ENCODE measurements at places on chromosomes 13 and 19.

GRCh38 chr19:46025835-46026234, 3.0 kb upstream of the PGLYRP1 start:
- no peak for DNase-seq

DNA sequence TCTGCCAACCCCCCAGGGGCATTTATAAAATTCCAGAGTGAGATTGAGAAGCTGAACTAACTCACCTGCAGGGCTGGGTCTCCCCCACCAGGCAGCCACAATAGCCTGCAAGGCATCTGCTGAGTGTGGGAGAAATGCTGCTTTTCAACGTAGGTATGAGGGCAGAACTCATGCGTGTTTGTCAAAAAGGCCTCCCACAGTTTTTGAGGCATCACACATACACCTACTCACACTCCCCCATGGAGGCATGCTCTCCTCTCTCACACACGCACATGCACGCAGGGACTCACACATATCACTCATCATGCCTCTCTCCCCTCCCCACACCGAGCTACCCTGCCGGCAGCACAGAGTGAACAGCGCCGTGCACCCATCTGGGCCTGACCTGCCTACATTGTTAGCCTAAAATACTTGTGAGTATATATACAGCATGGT, 390.5 kb downstream of the FGF9 start:
- DNase-seq, result no peak

DNA sequence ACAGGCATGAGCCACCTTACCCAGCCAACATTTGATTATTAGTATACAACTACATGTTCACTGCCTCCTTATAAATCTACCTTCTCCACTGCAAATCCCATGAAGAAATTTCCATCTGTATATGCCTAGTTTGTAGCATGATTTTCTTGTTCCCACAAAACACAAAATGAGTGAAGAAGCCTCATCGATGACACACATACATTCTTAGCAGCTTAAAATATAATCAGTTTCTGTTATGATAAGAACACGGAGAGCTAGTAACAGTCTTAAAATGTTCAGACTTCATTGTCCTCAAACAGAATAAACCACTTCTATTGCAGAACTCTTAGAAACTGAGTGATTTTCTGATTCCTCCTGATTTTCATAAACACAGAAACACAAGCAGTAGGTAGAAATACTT, 740.5 kb downstream of the PCDH9 start:
- no peak for DNase-seq

DNA sequence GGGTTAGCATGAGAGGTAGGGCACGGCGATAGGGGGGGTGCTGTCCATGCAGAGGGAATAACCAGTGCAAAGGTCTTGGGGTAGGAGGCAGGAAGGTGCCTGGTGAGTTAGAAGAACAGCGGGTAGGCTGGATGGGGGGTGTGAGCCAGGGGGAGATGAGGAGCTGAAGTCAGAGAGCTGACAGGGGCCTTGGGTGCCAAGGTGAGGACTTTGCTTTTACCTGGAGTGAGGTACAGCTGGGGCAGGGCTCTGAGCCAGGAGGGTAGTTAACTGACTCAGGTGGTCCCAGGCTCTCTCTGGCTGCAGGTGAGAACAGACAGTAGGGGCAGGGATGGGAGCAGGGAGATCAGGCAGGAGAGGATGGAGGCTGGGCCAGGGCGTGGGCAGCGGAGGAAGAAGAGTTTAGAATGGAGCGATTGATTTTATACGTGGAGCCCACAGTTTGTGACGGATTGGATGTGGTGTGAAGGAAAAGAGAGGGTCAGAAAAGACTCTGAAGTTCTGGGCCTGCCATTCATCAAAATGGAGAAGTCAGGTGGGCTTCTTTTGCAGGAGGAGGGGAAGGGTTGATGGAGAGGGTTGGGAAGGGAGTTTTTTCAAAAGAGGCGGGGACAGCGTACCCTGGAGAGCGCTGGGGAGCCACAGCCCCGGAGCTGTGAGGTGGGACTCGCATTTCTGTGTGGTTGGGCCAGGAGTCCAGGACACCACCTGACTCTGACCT, 1.2 kb upstream of the GRAMD1A start:
- DNase-seq, result no peak

GRCh38 chr19:51687791-51688670, 5.1 kb upstream of the SPACA6 start:
- DNase-seq, result peak; percentile 53

DNA sequence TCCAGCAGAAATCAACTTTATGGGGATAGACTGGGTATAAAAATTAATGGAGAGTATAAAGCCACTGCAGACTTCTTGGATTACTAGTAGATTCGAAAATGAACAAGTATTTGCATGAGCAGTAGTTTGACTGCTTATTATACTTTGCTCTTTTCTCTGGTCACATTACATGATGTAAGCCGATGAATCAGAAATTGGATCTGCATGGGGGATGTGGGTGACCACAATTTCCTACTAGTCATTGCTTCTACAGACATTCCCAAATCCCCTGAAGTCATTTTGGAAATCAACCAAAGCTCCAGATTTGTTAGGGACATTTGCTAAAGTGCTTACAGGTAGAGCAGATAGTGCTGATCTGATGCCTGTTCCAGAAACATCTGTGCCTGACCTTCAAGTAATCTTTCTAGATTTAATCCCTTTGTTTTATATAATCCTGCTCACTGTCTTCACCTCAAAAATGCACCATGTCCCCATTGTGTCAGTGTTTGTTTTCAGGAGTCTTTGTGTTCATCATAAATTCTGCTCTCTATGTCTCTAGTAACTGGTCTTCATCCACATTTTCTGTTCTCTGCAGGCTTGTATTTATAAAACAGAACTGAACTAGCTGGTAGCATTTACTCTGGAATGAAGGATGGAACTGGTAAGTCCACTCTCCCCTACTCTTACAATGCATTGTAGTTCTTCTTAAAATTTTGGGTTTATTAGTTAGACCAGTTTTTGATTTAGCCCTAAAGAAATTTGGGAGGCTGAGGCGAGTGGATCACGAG, 201.5 kb upstream of the CSNK1A1L start:
- DNase-seq, result peak; percentile 98

- DNase-seq, result no peak
Measured at GRCh38 chr13:79830945-79831344, 350.0 kb downstream of the NDFIP2 start.

GRCh38 chr19:11138601-11139300, 16.8 kb downstream of the SPC24 start:
- peak; percentile 85 for DNase-seq

GRCh38 chr13:28494778-28495537, at the start of gene FLT1:
FLT1 (minus strand) TSS chr13:28495128; CDS start chr13:28494843, 285 bp downstream.
- peak; percentile 19 for DNase-seq

DNA sequence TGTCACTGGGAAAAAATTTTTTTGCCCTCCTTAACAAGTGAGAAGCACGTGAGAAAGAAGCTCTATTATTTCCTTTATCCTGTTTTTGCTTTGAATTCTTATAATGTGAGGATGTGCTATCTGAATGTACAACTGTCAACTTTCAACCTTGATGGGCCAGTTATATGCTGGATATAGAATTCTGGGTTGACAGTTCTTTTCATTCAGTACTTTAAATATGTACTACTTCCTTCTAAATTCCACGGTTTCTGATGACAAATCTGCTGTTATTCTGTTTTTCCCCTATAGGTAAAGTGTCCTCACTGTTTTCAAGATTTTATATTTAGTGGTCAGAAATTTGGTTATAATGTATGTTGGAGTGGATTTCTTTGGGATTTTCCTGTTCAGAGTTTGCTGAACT, 29.9 kb downstream of the ZDHHC20 start:
- DNase-seq, result no peak

DNA sequence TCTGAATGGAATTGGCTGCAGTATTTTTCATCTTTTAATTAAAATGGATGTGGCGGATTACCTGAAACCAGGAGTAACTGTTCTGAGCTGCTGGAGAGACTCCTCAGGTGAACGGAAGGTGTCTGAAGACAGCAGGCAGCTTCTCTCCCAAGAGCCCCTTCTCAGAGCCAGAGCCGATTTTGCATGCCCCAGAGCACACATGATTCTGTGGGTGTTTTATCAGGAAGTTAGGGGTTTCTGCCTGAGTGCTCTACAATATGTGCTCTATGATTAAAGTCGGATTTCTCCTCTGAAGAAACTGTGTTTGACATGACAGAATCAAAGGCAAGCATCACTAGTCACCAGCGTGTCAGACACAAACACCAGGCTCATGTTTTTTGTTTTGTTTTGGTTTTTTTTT, 60.7 kb upstream of the MCF2L start:
- DNase-seq, result no peak

Data from fibroblast of upper back skin (primary cell).